Fibroblast of the aortic adventitia (primary cell): ENCODE measurements at places on chromosomes 1 and 21. TPM values are rescaled to one million over a fixed set of nuclear protein-coding genes. Genes with fewer than 3 reads are reported as not detected.

Gene HES3
- not detected in 2 replicates for total RNA-seq

Gene AK5
- 13.5 and 18.8 TPM in 2 replicates for total RNA-seq

Gene LYPLA2
- 11.8 and 39.9 TPM in 2 replicates for total RNA-seq

Gene PADI1
- total RNA-seq: 0.09 TPM in 1 of 2 replicates, not detected in the other

Gene GOLT1A
- not detected in 2 replicates for total RNA-seq

Gene CCDC185
- total RNA-seq: not detected in 2 replicates

Gene FHAD1
- total RNA-seq: 0.63 and 0.74 TPM in 2 replicates

Gene ZNF683
- not detected in 2 replicates for total RNA-seq

Gene ARHGEF10L
- total RNA-seq: 13.6 and 23.9 TPM in 2 replicates

Gene FAM43B
- total RNA-seq: 0.90 TPM in 1 of 2 replicates, not detected in the other

Gene LRRC39
- 0.36 and 3.7 TPM in 2 replicates for total RNA-seq

Gene COL16A1
- total RNA-seq: 101 and 133 TPM in 2 replicates

Gene STUM
- total RNA-seq: 0.98 TPM in 1 of 2 replicates, not detected in the other

Gene FAM3B
- total RNA-seq: not detected in 2 replicates

Gene ADAM30
- not detected in 2 replicates for total RNA-seq

Gene MAEL
- total RNA-seq: not detected in 2 replicates

Gene PPIAL4G
- not detected in 2 replicates for total RNA-seq

Gene SHISAL2A
- total RNA-seq: not detected in 2 replicates

Gene SLAMF1
- not detected in 2 replicates for total RNA-seq

Gene RORC
- total RNA-seq: not detected in 2 replicates

Gene RGS8
- 0.16 TPM in 1 of 2 replicates, not detected in the other for total RNA-seq

Gene FAM167B
- total RNA-seq: 1.4 and 2.1 TPM in 2 replicates

Gene UQCRH
- total RNA-seq: 595 and 603 TPM in 2 replicates

Gene HCN3
- total RNA-seq: 0.08 and 1.4 TPM in 2 replicates

Gene PRAMEF17
- total RNA-seq: not detected in 2 replicates

Gene NUP210L
- 0.09 TPM in 1 of 2 replicates, not detected in the other for total RNA-seq

Gene TMEM79
- 1.4 and 2.1 TPM in 2 replicates for total RNA-seq

Gene RSRP1
- 51.2 and 174 TPM in 2 replicates for total RNA-seq

Gene CYP4X1
- 2.1 and 3.3 TPM in 2 replicates for total RNA-seq

Gene ANKRD65
- 1.7 and 2.4 TPM in 2 replicates for total RNA-seq

Gene SDF4
- total RNA-seq: 91.6 and 126 TPM in 2 replicates

Gene DPT
- 2.4 and 8.8 TPM in 2 replicates for total RNA-seq

Gene CDA
- 0.27 TPM in 1 of 2 replicates, not detected in the other for total RNA-seq

Gene SYT14
- 0.08 and 35.0 TPM in 2 replicates for total RNA-seq

Gene ALX3
- total RNA-seq: 0.09 TPM in 1 of 2 replicates, not detected in the other

Gene C1QA
- not detected in 2 replicates for total RNA-seq

Gene KRTAP19-5
- not detected in 2 replicates for total RNA-seq

Gene RASAL2
- 30.5 and 32.6 TPM in 2 replicates for total RNA-seq

Gene CFHR5
- total RNA-seq: not detected in 2 replicates

Gene LCE2C
- total RNA-seq: not detected in 2 replicates

Gene GBP2
- total RNA-seq: 19.8 and 75.5 TPM in 2 replicates

Gene GJA9
- 0.09 TPM in 1 of 2 replicates, not detected in the other for total RNA-seq

Gene MXRA8
- 367 and 605 TPM in 2 replicates for total RNA-seq

Gene MX1
- 3.2 and 30.7 TPM in 2 replicates for total RNA-seq

Gene LCE1F
- not detected in 2 replicates for total RNA-seq

Gene TCEANC2
- 5.4 and 5.5 TPM in 2 replicates for total RNA-seq

Gene GIPC2
- 0.63 and 0.74 TPM in 2 replicates for total RNA-seq

Gene PGLYRP4
- total RNA-seq: not detected in 2 replicates

Gene LDLRAD1
- total RNA-seq: not detected in 2 replicates

Gene ZMYND12
- 0.82 and 1.6 TPM in 2 replicates for total RNA-seq
